Cardiac muscle cell (in vitro differentiated cells and primary cell): ENCODE measurements at places on chromosomes 7 and 10. TPM values are rescaled to one million over a fixed set of nuclear protein-coding genes. Genes with fewer than 3 reads are reported as not detected.

DNA sequence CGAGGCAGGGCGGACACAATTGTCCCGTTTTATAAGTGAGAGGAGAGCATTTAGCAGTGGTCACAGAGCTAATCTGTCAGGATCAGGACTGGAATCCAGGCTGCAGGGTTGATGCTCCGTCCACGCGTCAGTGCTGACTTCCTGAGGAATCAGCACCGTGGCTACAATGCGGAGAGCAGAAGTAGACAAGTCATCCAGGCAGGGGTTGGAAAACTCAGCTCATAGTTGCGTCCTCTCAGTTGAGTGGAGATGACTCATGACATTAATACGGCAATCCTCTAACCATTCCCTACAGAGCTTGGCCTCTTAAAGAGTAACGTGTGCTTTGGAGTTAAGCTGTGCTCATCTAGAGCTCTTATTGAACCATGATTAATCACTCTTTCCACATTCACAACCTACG is 17.1 kb upstream of the HTR5A start:
- DNase-seq = no peak

DNA sequence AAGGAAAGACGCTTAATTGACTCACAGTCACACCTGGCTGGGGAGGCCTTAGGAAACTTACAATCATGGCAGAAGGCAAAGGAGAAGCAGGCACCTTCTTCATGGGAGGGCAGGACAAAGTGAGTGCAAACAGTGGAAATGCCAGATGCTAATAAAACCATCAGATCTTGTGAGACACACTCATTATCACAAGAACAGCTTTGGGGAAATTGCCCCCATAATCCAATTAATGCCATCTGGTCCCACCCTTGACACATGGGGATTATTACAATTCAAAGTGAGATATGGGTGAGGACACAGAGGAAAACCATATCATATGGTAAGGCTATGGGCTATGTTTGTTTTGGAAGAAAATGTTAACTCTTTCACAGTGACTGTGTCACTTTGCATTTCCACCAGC is 1272.5 kb upstream of the CELF2 start:
- DNase-seq = no peak

DNA sequence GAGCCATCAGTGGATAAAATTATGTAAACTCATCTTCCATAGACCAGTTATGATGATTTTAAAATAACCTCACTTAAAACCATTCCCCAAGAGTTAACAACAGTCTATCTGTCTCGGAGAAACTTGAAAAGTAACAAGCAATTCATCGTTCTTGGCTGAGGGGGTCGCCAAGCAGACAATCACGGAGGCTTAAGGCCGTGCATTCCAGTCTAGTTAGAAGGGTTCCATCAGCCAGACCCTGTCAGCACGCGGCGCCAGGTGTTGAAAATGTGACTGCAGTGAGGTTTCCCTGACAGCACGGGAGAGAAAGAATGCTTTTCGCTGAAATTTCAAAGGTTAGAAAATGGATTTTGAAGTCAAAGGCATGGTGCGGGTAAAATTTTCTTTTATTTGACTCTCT is 1025.0 kb upstream of the CELF2 start:
- DNase-seq = peak; percentile 24

DNA sequence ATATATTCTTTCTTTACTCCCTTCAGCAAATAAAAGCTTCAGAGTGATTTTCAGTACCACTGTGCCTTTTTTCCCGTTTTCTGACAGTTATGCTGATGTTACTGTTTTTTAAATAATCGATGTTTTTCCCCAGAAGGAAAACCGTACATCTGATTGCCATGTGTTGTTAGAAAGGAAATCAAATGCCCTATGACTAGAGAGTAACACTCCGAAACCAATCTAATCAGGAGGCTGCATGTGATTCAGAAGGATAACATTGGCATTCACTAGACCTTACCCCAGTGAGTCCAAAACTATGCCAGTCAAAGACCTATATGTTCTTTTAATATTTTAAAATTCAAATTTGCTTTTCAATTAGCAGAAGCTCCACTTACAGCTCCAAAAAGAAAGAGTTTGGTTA is 116.3 kb downstream of the TMEM26 start:
- no peak for DNase-seq

- no peak for DNase-seq
Observed at GRCh38 chr7:158945519-158945918, 89.2 kb downstream of the DYNC2I1 start.

DNA sequence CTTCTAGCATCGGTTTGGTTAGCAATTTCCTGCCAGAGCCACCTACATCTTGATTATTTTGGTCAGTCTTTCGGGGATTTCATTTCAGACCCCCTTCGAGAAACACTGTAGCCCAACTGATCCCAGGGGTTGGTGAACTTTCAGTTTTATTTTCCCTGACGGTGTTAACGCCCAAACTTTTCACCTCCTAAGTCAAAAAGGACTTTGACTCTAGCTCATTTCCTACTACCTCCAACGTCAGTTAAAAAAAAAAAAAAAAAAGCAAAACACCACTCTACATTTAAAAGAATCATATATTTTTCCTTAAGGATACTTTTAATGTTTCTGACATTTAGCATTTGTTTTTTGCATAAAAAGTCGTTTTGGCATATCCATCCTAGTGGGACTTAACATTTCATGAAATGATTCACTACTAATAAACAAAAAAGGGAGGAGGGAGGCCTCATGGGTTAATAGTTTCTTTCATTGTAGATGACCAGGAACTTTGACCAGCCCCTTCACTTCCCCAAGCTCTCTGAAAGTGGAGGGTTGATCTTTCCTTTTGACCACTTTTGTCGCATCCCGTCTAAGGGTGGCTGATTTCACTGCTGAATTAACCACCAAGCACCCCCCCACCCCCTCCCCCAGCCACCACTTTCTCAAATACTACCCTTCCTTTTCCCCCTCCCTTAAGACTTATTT is 764 bp upstream of the TCF7L2 start:
- no peak for DNase-seq

DNA sequence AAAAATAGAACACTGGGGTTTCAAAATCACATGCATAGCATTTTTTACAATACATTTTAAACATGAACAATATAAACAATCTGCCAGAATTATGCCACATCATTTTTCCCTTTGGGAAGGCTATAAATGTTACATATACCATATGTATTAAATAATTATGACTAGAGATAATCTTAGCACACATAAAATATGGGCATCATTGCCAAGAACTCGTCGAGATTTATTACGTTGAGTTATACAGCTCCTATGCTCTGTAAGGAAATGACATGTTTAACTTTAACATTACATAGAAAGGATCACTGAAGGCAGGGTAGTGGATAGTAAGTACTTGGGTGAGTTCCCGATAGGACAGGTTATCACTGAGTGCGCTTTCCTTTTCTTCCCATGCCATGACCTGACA is 267.8 kb downstream of the PARD3 start:
- DNase-seq = no peak

- DNase-seq = no peak
Observed at GRCh38 chr10:54559498-54559897, 241.5 kb downstream of the PCDH15 start.

GRCh38 chr10:1123198-1123597 is 67.0 kb downstream of the WDR37 start:
- DNase-seq = peak; percentile 76

DNA sequence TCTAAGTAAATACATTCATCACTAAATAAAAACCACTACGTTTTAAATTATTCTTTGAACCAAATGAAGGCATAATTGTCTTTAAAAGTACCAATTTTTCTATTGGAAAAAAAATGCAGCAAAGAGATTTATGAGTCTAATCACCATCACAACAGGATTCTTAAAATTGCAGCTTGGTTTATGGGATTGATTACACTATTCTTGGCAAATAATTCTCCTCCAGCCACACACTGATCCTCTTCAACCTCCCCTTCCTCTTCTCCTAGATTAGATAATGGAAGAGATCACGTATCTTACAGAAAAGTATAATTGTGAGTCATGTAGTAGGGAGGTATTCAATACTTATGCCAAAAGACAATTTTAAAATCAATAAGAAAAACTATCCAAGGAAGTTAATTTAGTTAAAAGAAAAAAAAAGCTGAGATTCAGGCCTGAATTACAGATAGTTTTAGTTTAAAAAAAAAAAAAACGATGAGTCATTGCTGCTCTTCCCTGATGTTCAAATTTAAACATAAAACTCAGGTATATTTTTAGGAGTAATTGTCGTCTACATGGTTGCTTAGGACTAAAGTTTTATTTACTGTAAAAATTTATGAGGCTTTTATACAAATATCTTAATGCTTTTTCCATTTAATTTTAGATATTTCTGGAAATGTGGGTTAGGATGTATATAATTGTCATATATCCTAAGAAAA is 133.7 kb upstream of the CDK1 start:
- DNase-seq = no peak

GRCh38 chr7:113730309-113730955 is 188.4 kb downstream of the PPP1R3A start:
- no peak for DNase-seq

DNA sequence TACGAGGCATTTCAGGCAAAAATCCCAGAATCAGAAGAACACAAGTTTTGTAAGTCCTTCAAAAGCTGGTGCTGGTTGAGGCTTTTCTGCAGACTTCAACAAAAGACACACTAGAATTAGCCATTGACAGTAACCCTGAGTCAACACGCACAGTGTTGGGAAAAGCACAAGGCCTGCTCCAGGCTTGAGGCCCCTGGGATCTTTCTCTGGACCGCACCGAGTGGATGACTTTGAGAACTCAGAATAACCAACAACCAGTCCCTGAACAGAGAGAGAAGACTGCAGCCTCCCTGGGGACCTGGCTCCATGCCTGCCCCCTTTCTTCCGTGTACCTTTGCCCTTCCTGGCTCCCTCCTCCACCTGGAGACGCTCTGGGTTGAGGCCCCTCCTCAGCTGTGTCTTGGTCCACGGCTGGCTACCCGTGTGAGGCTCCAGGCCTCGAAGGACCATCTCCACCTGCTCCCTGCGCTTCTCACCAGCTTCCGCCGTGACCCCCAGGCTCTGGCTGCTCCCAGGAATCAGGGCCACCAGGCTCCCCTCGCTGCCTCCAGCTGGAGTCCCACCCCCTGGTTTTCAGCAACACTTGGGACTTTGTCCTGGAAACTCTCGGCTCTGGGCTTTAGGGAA is 28.4 kb downstream of the DIP2C start:
- no peak for DNase-seq

- no peak for DNase-seq
Observed at GRCh38 chr10:16832351-16833080, 15.3 kb upstream of the RSU1 start.

DNA sequence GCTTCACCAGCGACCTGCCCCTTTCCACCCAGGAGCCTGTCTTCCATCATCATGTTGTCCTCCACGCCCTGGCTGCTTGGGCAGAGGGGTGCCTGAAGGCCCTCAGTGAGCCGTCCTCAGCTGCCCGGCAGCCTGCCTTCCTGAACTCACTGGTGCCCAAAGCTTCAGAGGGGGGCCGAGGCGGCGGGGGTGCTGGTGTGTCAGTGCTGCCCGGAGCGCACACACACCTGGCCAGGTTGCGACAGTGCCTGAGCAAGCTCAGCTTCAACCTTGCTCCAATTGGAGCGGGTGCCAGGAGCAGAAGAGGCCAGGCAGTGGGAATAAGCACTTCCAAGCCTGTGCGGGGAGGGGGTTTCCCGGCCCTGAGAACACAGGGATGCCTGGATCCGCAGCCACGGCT is 566.3 kb downstream of the INHBA start:
- no peak for DNase-seq

- no peak for DNase-seq
Observed at GRCh38 chr10:51077074-51077473, 2.8 kb downstream of the PRKG1 start.

DNA sequence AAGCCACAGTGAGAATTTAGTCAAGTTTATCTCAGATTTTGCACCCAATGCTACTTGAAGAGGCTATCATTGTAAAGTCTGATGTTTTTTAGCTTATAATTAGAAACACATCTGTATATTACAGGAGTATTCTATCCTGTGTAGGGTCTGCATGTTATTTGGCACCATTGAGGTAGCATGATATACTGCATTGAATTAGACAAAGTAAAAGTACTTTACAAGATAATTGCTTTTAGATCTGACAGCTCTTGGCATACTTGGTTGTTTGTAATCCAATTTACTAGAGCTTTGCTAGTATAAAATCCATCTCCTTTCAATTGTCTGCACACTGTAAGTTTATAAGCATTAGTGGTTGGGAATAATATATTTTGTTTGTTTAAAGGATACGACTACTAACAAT is 714.3 kb downstream of the ANKRD7 start:
- DNase-seq = no peak

- peak; percentile 84 for DNase-seq
Observed at GRCh38 chr7:16967300-16967811, 85.6 kb upstream of the AGR3 start.

DNA sequence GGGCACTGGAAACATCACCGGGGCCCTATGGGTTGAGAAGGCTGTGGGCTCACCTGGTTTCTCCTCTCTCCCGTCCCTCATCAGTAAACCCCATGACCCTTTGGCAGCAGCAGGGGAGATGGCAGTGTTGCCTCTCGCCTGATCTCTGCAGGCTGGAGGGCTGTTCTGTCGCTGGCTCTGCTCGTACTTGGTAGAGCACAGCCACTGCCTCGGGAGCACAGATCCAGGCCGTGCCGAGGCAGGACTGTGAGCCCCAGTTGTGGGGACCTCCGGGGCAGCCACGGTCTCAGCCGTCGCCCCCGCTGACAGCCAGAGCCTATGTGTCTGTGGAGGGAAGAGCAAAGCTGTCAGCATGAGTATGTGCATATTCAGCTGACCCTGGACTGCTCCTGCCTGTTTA is 94.9 kb downstream of the PTPRE start:
- no peak for DNase-seq

DNA sequence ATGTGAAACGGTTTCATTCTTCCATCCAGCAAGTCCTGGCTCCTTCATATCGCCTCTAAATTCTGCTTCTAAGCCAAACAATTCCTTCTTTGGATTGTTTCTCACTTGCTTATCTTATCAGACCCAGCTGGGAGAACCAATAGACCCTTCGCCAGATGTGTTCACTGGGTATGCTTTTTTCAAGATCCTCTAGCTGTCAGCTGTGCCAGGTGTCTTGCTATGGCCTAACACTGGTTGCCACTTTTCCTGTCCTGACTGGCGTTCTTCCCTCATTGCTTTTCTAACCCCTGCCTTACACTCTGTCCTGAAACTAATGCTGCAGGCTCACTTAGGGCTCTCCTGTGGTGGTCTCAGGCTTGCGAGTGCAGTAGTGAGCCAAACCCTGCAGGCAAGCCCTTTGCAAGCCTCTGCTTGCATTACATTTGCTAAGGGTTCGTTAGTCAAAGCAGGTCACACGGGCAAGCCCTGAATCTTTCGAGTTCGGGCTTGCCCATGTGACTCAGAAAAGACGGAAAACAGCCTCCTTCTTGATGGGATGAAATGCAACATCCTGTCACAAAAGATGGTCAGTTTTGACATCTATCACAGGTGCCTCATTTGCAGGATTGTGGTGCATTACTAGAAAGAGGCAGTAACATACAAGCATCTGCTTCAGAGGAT is 92.8 kb downstream of the VWC2 start:
- DNase-seq = peak; percentile 48

- no peak for DNase-seq
Observed at GRCh38 chr10:75014516-75015230, 96.8 kb upstream of the SAMD8 start.

ECHDC3 gene
- 17.8 and 32.0 TPM in 2 replicates for total RNA-seq

HSPA12A gene
- total RNA-seq = 6.4 and 9.6 TPM in 2 replicates

MRPS24 gene
- 160 and 172 TPM in 2 replicates for total RNA-seq

KNDC1 gene
- 14.4 and 33.9 TPM in 2 replicates for total RNA-seq

FOXI2 gene
- not detected in 2 replicates for total RNA-seq

SLC16A9 gene
- 2.1 and 3.0 TPM in 2 replicates for total RNA-seq

AIFM2 gene
- 4.9 and 5.4 TPM in 2 replicates for total RNA-seq

CFAP46 gene
- total RNA-seq = 2.8 and 3.0 TPM in 2 replicates
